Osteoblast (primary cell): ENCODE measurements at places on chromosomes 2 and 18. TPM values are rescaled to one million over a fixed set of nuclear protein-coding genes. Genes with fewer than 3 reads are reported as not detected.

Gene NAT8
- not detected in 2 replicates for total RNA-seq

Gene LRRTM1
- total RNA-seq = 0.29 TPM in 1 of 2 replicates, not detected in the other

Gene COL5A2
- 632 and 879 TPM in 2 replicates for total RNA-seq

- no peak for DNase-seq
These were observed 26.6 kb downstream of the ONECUT2 start for GRCh38 chr18:57461652-57462269.

DNA sequence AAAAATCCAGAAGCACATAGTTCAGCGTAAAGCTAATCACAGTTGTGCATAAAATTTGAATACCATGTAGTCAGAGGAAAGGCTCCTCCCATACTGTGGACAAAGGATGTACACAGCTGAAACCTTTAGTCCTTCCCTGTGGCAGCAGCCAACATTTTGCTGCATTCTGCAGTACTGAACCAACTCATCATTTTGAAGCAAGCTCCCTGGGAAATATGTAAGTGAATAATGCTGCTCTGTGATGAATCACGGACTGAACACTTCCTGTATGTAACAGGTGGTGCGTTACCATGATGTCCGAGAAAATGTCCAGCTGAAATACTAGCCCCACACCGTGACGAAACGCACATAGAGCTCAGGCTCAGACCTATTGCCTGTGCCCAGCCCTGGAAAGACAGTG lies 421.1 kb upstream of the RAB12 start:
- DNase-seq = peak; percentile 53

GRCh38 chr2:108978709-108979111 lies 10.3 kb downstream of the EDAR start:
- no peak for DNase-seq

GRCh38 chr2:223970343-223971128 lies 13.3 kb downstream of the MRPL44 start:
- peak; percentile 58 for DNase-seq

DNA sequence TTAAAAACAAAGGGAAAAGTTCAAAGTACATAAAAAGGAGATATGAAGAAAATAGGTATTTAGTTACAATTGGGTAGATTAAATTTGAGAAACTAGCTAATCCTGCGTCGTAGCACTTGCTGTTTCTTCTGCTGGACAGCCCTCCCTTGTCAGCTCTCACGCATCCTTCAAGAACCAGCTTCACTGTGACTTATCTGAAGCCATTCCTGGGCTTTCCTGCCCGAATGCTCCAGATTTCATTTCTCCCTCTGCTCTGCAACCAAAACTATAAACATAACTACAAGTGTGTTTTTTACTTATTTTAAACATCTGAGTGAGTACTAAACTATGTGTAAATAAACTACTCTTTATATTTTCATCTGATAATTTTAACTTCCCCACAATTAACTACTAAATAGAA lies 149.2 kb downstream of the MTCL1 start:
- DNase-seq = no peak

DNA sequence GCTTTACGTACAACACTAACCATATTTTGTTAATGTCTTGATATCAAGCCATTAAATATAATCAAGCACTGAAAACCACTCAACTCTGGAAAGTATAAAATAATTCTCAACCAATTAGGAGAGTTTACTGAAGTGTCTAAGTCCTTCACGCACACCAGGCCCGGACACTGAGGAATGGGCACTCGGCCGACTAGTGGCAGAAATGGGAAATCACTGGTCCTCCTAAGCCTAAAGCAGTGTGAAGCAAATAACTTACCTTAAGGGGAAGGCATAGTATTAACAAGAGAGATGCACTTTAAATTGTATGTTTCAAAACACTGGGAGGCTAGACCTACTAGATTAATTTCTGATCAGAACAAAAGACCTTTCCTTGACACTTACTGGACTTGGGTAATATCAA lies 45.7 kb downstream of the FAM210A start:
- no peak for DNase-seq
